ENCODE measurements at places on chromosomes 2 and 18.
A peak's percentile ranks its signal among the peaks of the same experiment; 100 is the strongest.

GRCh38 chr2:48545244-48545643, 15.3 kb downstream of the STON1 start:
- DNase-seq: no peak

DNA sequence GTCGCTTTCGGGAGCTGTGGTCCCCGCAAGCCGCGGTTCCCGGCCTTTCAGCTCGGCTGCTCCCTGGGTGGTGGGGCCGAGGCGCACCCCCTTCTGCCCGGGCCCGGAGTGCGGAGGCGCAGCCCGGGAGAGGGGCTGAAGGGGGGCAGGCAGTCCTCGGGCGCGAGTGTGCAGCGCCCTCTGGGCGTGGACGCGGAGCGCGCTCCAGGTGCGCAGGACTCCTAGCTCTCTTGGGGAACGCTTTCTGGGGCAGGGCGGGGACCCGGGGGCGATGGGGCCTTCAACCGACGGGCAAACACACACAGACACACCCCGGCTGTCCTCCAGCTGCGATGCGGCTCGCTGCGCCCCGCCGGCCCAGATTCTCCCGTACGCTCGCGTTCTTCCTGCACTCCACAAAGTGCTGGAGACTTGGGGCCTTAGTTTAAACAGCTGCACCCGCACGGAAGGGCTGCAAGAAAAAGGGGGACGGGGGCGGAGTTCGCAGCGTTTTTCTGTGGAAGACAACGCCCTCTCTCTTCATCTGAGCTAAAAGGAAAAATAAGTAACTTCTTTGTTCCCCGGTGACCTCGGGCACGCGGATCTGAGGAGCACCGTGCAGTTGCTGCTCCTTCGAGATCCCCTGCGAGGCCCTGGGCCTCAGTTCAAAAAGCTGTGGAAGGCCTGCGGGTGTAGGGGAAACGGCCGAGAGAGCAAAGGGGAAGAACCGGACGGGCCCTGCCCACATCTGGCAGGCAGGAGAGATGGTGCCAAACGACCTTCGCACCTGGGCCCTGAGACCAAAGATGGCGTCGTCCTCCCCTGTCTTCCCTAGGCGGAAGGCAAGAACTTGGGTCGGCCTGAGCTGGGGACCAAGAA, 593 bp upstream of the SDC1 start:
- peak; percentile 94 for DNase-seq

GRCh38 chr18:26133652-26134051, at the start of gene PSMA8:
PSMA8 (plus strand) TSS chr18:26133869; CDS start chr18:26133966, 97 bp downstream.
- peak; percentile 60 for DNase-seq

- DNase-seq: no peak
Observed at GRCh38 chr18:35835366-35835765, 137.1 kb upstream of the RMP24 start.

DNA sequence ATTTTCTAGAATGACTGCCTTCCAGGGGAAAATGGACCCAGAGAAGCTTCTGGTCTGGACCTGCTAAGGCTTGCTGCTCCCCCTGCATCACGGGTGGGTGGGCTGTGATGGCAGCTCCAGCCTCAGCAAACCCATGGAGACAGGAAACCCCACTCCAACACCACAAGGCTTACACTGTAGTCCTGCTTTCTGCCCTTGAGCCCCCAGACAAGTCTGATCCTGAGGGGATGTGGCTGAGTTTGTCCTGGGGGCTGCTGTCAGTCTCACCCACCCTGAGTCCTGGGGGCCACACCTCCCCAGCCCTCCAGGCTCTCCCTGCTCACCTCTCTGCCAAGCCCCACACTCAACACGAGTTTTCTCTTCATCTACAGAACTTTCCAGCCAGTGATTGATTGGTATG, 279.4 kb downstream of the EIPR1 start:
- DNase-seq: no peak

GRCh38 chr2:19733951-19734425, 167.8 kb downstream of the TTC32 start:
- DNase-seq: peak; percentile 47

GRCh38 chr2:227376656-227377396, 2.3 kb downstream of the TM4SF20 start:
- DNase-seq: peak; percentile 30

- DNase-seq: no peak
Observed at GRCh38 chr2:42835577-42836371, 43.4 kb upstream of the HAAO start.

GRCh38 chr2:130289780-130290179, 52.9 kb upstream of the IMP4 start:
- DNase-seq: no peak

DNA sequence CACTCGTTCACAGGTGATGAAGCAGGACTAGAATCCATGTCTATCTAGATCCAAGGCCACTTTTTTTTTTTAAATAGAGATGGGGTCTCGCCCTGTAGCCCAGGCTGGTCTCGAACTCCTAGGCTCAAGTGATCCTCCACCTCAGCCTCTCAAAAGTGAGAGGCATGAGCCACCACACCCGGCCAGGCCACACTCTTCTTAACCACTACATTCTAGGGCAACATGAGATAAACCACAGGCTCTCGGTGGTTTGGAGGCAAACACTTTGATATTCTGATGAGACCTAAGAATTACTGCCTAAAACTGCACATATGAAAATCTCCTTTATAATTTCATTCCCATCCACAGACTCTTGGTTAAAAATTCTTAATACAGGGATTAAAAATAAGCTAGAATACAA, 51.8 kb downstream of the USP34 start:
- DNase-seq: no peak

GRCh38 chr2:137888845-137889244, 75.4 kb upstream of the HNMT start:
- DNase-seq: peak; percentile 51

DNA sequence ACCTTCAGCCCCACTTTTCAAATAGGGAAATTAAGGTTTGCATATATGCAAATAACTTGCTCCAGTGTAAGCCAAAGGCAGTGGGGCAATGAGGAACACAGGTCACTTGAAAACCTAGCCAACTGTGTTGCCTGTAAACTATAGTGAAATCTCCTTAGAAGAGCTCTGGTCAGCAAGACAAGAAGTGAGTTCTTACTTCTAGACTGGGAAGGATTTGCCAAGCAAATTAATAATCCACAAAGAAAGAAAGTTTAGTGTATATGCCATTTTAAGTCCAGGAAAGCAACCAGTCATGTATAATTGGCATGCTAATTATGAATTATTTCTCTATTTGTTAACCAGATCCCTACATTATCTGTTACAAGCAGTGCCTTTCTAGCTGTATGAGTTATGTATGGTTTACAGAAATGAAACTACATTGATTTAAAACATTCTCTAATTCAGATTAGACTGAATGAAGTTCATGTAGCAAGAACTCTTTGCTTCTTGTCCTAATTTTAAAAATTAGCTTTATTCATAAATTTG, 129.9 kb downstream of the MTX2 start:
- no peak for DNase-seq

- no peak for DNase-seq
Observed at GRCh38 chr2:33448220-33448899, 28.1 kb upstream of the RASGRP3 start.

DNA sequence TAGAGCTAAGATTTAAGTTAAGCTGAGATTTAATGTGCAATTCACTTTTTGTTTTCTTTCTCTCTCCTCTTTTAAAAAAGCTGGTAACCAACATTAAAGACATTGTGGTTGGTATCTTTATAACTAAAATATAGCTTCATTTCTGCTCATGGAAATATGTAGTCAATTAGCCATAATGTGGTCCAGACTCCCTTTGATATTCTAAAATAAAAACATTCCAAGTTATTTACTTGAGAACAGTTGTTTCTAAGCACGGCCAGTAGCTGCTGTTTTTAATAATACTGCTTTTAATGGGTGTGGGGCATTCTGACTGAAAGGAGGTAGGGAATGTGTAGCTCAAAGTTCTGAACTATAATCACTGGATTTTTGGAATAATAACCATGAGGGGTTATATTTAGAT, 183.3 kb upstream of the FBXO11 start:
- DNase-seq: no peak

DNA sequence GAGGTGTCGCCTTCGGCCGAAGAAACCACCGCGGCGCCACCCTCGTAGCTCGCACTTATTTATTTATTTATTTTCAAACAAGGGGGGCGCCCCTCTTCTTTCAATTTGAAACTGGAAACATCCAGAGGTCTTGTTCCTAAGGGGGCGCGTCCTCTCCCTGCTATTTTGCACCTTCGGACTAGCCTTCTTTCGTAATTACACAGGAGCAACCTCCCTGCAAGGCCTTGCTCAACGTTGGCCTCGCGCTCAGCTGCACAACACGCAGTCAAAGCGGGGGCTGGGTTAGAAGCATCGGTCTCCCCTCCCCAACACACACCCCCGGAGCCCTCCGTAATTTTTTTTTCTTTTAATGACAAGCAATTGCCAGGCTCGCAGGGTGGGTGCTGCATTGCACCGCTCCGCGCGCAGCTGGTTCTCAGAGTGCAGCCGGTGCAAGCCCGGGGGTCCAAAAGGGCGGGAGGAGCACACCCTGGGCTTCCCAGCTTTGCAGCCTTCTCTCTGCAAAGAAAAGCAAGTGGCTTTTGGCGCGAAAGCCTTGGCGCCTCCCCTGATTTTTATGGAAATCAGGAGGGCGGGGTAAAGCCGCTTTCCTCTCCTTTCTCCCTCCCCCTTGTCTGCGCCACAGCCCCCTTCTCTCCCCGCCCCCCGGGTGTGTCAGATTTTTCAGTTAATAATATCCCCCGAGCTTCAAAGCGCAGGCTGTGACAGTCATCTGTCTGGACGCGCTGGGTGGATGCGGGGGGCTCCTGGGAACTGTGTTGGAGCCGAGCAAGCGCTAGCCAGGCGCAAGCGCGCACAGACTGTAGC, at the start of gene MYCN:
Gene MYCN (plus strand): TSS at position 697 of the 807 bp plus-strand sequence. CDS start 1,515 bp downstream, outside the sequence.
- peak; percentile 94 for DNase-seq

DNA sequence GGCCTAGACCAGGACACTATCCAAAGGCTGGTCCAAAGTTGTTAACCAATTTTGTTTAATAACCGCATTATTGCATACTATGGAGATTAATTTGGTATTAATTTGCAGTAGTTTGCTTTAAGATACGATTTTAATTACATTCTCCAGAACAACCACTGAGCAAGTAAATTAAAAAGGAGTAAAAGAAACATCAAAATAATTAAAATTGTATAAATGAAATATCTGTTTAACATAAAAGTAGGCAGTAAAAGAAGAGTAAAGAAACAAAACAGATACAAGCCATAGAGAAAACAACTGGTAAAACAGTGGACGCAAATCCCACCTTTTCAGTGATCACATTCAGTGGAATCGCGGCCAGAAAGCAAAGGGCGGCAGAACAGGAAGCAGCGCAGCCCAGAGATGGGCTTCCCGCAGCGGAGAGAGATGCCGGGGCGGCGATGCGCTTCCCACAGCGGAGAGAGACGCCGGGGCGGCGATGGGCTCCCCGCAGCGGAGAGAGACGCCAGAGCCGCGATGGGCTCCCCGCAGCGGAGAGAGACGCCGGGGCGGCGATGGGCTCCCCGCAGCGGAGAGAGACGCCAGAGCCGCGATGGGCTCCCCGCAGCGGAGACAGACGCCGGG, 176.8 kb downstream of the RTP5 start:
- DNase-seq: no peak

GRCh38 chr2:205965707-205966106, 120.3 kb downstream of the INO80D start:
- DNase-seq: no peak

DNA sequence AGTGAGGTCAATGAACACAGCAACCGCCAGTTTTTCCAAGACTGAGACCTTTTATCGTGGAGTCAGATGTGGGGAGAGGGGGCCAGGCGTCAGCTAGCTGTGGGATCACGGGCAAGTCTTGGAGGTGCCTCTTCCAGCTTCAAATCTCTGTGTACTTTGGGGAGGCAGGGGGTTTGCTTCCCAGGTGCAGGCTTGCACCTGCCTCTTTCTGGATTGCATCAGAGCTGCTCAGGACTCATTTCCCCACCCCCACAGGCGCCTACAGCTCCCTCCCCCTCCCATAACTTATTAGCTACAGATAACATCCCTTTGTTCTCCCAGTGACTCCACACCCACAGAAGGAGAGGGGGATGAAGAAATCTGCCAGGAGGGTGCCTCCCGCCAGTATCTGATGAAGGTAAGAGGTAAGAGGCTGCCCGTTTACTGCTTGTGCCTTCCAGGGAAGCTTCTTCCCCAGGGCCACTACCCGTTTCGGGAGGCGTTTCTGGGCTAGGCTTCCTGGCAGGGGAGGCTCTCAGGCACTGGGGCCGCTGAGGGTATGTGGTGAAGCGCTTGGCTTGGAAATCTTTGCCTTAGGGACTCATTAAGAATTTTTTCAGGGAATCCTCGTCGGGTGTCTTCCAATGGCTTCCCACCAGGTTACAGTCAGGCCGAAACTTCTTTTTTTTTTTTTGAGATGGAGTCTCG, 18.8 kb upstream of the MRPL33 start:
- peak; percentile 93 for DNase-seq

- DNase-seq: peak; percentile 34
Observed at GRCh38 chr2:237935740-237936452, 30.9 kb upstream of the UBE2F start.

GRCh38 chr2:216024779-216025336, 11.5 kb upstream of the MREG start:
- DNase-seq: no peak

DNA sequence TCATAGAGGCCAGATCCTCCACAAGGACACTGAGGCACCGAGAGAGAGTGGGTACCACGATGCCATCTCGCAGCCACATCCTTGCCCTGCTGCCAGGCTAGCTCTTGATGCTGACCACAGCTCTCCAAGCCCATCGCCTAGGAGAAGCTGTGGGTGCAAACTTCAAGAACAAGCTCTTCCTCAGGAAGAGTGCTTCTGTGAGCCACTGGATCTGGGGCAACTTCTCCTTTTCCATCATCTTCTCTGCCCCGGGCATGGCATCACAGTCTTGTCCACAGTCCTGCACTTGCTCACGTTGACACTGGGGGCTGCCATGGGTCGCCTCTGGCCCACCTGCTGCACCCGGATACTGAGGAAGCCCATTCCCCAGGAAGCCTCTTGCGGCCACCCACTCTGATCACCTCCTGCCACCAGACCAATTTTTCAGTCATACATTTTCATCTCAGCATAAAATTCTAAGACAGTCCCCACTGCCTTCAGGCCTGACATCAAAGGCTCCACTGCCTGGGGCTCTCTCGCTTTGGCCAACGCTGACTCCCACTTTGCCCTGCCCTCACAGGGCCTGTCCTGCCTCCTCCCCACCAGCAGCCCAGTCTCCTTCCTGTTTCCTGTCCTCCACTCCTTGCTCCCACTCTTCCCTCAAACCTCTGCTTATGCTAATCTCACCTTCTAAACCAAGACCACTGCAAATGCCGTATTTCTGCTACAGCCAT, 243.9 kb downstream of the AFF3 start:
- no peak for DNase-seq

Data from stomach (tissue), 19 donors.